Left renal pelvis (tissue), 4 donors: ENCODE measurements at places on chromosomes 1 and 21. TPM values are rescaled to one million over a fixed set of nuclear protein-coding genes. Genes with fewer than 3 reads are reported as not detected.

DNA sequence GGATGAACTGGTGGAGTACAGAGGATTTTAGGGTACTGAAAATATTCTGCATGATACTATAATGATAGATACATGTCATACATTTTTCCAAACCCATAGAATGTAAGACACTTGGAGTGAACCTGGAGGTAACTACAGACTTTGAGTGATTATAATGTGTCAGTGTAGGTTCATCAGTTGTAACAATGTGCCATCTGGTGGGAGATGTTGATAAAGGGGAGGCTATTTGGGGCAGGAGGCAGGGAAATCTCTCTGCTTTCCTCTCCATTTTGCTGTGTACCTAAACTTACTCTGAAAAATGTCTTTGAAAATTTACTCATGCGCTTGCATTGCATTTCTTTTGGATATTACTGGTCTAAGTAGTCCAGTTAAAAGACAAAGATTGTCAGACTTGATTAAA, 35.2 kb downstream of the PTBP2 start:
- no peak for DNase-seq

GRCh38 chr1:92748138-92748537, 36.8 kb downstream of the EVI5 start:
- no peak for DNase-seq

GRCh38 chr1:5455056-5455455, 537.2 kb downstream of the NPHP4 start:
- DNase-seq = no peak

DNA sequence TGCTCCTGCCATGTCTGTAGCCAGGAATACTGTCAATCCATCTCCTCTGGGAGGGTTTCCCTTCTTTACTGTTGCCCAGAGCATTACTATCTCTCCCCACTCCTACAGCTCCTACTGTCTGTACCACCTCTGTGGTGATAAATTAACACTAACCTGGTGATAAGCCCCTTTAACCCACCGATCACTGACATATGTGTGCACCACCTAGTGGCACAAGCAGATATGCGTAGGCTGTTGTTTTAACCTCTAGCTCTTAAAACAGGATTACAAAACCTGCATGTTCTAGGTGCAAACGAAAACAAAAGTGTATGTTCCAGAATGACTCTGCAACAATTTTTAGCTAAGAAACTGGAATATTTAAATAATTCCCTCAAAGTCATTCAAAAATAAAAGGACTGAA, 93.9 kb upstream of the BEND5 start:
- DNase-seq = no peak

SLC1A7 gene
- 0.86 TPM for polyA plus RNA-seq

GRCh38 chr1:44616284-44616990, 57.8 kb downstream of the TMEM53 start:
- DNase-seq = no peak

PLA2G2A gene
- polyA plus RNA-seq = not detected

RGS8 gene
- 0.03 TPM for polyA plus RNA-seq

ASPM gene
- polyA plus RNA-seq = 22.6 TPM

DNA sequence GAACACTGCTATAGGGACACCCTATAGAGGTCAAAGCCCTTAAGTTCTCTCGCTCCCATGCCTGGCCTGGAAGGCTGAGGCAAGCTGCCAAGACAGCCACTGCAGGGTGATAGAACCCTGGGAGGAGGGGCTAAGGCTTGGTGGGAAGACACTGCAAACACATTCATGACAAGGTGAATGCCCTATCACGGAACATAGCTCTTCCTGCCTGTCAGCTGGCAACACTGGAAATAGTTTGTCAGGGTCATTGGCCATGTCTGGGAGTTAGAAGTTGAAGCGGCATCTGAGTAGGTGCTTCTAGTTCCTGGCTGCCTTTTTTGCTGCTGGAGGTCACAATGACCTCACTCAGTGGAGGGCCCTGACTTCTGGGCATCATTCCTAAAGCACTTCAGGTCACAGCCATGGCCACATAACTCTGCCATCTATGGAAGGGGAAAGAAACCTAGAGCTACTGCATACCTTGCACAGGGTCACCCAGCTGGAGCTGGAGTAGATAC, 4.2 kb downstream of the FABP3 start:
- no peak for DNase-seq

FCRL4 gene
- not detected for polyA plus RNA-seq

NCF2 gene
- polyA plus RNA-seq = 10.2 TPM

KCTD3 gene
- 76.3 TPM for polyA plus RNA-seq

- DNase-seq = no peak
These were observed at the start of gene AGPAT3 for GRCh38 chr21:43864962-43865539. AGPAT3 (plus strand) TSS chr21:43865223; CDS start chr21:43959682, 94,459 bp downstream.

- DNase-seq = no peak
These were observed 148.7 kb upstream of the ATP1B1 start for GRCh38 chr1:168957818-168958217.

GRCh38 chr1:234533975-234534876, 55.2 kb upstream of the TARBP1 start:
- DNase-seq = no peak

DNA sequence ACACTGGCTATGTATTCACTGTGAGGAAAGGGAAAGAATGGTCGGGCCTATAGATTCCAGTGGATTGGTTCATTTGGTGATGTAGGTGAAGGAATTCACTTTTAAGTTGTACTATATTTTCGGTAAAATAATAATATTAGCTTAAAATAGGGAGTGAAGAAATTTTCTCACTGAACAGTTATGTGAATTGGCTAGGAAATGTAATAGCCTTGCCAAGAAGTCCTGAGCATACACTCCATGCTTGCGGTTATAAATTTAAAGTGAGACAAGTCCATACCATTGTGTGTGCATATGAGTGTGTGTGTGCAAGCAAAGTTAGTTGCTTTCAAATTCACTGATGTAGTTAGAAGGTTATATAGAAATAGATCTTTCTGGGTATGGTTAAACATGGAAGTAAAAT, 1651.0 kb downstream of the NCAM2 start:
- DNase-seq = no peak

DNA sequence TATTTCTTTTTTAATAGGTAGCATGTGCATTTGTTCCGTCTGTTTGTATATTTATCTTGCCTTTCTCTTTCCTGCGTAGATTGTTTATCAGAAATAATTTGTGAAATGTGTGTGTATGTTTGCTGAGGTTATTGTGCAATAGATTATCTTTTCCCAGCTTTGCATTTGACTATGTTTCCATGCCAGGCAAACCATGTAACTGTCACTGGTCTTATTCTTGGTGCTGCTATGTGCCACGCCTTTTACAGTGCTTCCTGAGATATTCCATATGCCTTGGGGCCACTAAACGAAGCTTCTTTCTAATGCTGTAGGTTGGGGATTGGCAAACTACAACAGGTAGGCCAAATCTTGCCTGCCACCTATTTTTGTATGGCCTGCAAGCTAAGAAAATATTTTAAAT, 598.8 kb downstream of the PLPP3 start:
- DNase-seq = no peak

DNA sequence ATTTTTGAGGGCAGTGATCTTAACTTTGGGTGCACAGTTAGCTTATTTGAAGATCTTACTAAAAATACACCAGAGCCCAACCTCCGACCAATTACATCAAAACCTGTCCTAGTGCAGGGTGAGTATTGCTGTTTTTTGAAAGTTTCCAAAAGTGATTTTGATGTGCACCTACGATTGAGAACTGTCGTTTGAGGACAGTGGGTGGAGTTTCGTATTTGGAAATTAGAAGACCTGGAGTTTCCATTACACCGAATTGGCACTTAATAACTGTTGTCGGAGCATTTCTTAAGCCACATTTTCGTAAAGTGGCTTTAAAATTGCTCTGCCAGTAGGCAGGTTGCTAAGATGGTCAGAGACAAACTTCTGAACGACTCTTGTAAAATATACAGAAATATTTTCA, 1.1 kb downstream of the SOD1 start:
- no peak for DNase-seq

GRCh38 chr1:229253151-229253974, 17.5 kb upstream of the RAB4A start:
- no peak for DNase-seq

DNA sequence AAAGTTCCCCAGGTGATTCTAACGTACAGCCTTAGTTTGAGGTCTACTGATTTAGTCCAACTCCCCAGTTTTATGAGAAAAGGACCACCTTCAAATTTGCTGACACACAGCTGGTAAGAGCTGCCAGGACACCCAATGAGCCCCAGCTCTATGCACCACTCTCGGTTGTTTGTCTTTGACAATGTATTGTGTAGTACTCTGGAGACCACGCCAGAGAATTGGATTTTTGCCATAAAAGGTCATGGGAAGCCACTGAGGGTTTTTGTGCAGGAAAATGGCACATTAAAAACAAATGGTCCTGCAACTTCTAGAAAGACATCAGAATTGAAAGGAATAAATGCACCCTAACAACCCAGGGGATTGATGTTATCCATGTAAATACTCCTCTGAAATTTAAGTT, 7.1 kb upstream of the IER5 start:
- DNase-seq = no peak

DNA sequence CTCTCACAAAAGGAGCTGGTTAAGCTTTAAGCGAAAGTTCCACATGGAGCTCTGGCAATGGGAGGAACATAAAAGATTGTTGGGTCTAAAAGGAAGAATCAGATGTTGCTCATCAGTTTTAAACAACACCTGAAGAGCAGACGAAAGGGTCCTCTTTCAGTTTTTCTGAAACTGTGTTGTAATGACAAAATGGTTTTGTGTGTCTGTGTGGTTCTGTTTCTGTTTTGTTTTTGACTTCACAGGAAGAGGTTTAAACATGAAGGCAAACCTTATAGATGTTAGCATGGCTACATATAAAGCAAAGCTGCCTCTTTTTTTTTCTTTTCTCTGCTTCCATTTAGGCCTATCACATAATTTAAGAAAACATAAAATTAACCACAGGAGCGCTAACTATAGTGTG, 136.1 kb downstream of the ZP4 start:
- no peak for DNase-seq

GRCh38 chr1:4174291-4175200, 274.5 kb upstream of the C1orf174 start:
- no peak for DNase-seq

GRCh38 chr1:179448437-179449149, 82.8 kb downstream of the AXDND1 start:
- DNase-seq = no peak

DNA sequence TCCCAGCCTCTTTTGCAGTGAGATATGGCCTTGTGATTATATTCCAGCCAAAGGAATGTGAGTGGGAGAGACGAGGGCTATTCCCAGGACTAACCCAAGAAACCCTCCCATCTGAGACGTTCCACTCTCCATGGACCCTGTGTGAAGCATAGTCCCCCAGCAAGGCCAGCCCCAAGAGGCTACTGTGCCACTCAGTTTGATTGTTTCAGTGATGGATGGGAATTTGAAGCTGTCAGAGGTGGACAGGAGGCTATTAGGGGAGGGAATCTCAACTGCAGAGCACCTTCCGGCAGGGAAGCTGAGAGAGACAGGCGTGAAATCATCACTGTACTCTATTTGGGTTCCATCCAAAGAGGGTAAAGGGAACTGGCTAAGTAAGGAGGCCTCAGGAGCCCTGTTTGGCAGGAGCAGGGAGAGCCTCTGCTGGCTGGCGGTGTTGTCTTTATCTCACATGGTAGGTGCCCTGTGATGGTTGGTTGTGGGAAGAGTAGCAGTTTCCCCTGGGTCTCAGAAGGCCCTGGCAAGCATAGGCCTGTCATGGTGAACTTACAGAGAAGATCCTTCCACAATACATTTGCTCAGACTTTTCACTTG, 3.4 kb upstream of the TEX35 start:
- DNase-seq = no peak

AGMAT gene
- 15.8 TPM for polyA plus RNA-seq

DNA sequence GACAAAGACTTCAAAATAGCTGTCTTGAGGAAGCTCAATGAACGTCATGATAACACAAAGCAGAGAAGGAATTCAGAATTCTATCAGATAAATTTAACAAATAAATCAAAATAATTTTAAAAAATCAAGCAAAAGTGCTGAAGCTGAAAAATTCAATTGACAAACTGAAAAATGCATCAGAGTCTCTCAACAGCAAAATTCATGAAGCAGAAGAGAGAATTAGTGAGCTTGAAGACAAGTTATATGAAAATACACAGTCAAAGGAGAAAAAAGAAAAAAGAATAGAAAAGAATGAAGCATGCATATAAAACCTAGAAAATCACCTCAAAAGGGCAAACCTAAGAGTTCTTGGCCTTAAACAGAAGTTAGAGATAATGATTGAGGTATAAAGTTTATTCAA, 21.0 kb upstream of the UHMK1 start:
- DNase-seq = no peak

- DNase-seq = no peak
These were observed 78.0 kb downstream of the MPZL1 start for GRCh38 chr1:167799747-167800146.

- no peak for DNase-seq
These were observed 182.9 kb upstream of the CAMK1G start for GRCh38 chr1:209400351-209401220.

DNA sequence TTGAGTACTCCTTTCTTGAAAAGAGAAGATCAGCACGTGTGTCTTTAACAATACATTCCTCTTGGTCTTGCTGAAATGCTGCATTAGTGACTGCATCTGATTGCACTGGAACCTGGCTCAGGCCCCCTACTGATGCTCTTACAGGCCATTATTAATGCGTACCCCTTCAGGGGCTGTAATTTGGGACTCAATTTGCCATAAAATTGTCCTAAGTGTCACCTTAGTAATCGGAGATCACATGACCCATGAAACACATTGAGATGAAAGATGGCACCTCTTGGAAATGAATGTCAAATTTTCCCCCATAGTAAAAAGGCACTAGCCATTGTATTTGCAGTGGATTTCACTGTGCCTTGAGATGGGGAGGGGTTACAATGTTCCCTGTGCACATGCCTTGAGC, 563.3 kb downstream of the KIF26B start:
- no peak for DNase-seq

DNA sequence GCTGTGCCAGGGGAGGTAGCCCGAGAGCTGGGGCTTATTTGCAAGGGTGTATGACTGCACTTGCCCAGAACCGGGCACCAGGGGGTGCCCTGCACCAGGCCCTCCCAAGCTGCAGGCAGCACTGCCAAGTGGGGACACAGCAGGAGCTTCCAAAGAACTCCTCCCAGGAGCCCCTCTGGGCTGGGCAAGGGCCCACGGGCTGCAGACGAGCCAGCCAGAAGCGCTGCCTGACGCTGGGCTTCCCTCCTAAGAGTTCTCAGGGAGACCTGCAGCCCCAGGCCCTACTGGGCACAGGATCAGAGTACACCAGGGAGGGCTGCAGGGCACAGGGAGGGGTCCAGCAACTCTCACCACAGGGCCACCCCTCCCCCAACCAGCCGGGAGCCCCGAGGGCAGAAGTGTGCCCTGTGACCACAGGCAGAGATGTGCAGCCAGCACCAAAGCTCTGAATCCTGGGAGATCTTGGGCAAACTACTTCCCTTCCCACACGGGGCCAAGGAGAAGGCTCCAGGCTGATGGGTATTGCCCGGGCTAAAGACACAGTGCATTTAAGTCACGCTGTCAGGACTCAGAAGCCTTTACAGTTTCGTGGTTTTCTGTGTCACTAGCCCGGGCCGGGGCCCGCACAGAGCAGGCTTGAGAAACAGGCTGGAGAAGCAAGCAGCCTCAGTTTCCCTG, 63.4 kb downstream of the KCNAB2 start:
- no peak for DNase-seq

DNA sequence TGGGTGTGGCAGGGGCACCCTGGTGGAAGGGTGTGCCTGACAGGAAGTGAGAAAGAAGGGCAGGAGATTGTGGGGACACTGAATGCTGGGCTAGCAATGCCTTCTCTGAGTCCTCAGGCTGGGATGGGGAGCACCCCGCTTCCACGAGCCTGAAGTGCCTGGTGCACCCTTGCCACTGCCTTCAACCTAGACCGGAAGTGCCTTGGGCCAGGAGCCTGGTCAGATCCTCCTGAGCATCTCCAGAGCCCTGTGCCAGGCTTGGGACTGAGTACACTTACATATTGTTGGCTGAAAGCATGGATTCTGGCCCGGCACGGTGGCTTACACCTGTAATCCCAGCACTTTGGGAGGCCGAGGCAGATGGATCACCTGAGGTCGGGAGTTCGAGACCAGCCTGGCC, 205.8 kb upstream of the EDN2 start:
- no peak for DNase-seq
